CD4-positive, alpha-beta T cell treated with Interleukin-21 for 1 hour (primary cell): ENCODE measurements at places on chromosomes 1 and 21.

GRCh38 chr1:98306517-98307089, 354.9 kb upstream of the SNX7 start:
- DNase-seq, result no peak

GRCh38 chr1:69055194-69055593, 512.5 kb upstream of the LRRC7 start:
- DNase-seq, result no peak

DNA sequence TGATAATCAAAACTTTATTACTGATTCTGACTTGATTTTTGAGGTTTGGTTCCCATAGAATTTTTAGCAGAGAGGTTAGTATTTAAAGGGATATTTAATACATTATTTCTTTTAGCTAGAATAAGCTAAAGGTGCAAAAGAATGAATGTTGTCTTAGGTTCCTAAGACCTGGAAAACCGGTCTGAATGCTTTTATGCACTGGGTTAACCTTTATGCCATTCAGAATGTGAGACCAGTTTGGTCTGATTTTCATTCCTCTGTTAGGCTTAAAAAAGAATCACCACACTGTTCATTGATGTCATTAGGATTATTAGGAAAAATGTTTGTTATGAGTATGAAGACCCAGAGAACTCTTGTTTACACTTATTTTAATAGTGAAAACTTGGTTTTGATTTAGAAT, 30.1 kb downstream of the RAP1A start:
- no peak for DNase-seq

GRCh38 chr1:209454340-209454994, 129.0 kb upstream of the CAMK1G start:
- DNase-seq, result no peak

- DNase-seq, result no peak
Observed at GRCh38 chr21:26519142-26519541, 53.9 kb downstream of the CYYR1 start.

GRCh38 chr1:7613106-7613850, 157.8 kb upstream of the VAMP3 start:
- no peak for DNase-seq
